Pulmonary artery endothelial cell (primary cell): ENCODE measurements at places on chromosomes 4 and X. TPM values are rescaled to one million over a fixed set of nuclear protein-coding genes. Genes with fewer than 3 reads are reported as not detected.

The CT45A1 gene
- not detected in 2 replicates for total RNA-seq

The MAGEB6B gene
- not detected in 2 replicates for total RNA-seq

The SSX2 gene
- 0.14 TPM in 1 of 2 replicates, not detected in the other for total RNA-seq

The SERPINA7 gene
- not detected in 2 replicates for total RNA-seq

The WWC2 gene
- total RNA-seq = 25.7 and 35.0 TPM in 2 replicates
